Right atrium auricular region (tissue), 2 donors: ENCODE measurements at places on chromosomes 3 and 15. TPM values are rescaled to one million over a fixed set of nuclear protein-coding genes. Genes with fewer than 3 reads are reported as not detected.

DNA sequence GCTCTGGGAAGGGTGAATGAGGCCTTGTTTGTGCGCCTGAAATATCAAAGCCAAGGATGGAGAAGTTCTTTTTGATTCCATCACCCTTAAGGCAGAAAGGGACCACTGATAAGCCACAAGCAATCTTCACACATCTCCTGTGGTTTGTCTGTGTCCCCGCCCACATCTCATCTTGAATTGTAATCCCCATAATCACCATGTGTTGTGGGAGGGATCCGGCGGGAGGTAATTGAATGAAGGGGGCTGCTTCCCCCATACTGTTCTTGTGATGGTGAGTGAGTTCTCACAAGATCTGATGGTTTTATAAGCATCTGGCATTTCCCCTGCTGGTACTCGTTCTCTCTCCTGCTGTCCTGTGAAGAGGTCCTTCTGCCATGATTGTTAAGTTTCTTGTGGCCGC lies 329.6 kb upstream of the RGMA start:
- DNase-seq = no peak
- H3K27me3 ChIP-seq = no peaks in the 10 kb centered on the region
- no peak overlapping the region for H3K27ac ChIP-seq
- H3K36me3 ChIP-seq = no peaks in the 10 kb centered on the region

DNA sequence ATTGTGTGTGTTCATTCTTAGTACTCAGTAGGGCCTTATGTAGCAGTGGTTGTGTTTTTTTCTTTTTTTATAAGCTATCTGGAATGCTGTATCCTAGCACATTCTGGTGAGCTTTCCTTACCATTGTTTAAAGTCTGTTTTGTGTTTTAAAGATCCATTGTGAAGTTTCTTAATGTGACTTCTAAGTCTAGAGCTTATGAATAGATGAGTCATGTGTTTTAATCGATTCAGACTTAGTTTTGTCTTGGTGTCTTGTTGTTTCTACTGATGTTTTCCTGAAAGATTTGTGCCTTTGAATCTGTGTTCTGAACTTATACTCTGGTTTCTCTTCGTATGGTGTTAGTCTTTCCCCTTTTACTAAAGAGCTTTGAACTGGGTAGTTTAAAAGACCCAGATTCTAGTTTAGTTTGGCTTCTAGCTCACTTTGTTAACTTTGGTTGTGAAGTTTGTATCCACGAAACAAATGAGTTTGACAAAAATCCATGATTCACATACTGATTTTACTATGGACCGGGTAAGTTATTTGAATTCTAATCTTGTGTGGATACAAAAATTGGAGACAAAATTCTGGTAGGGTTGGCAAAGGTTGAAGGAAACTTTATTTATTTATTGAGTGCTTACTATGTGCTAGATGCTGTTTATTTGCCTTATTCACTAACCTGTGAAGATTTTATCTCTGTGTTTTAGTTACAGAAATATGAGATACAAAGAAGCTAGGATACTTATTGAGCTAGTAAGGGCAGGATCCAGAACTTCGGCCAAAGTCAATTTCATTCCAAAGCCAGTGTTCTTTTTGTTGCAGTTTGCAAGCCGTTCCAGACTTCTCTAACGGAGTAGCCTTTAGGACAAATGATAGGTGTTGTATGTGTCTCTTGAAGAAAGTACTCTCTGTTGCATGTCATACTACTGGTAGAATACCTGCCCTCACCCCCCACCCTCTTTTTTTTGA lies 24.8 kb downstream of the AKAP13 start:
- H3K27me3 ChIP-seq = no peaks in the 10 kb centered on the region
- H3K4me1 ChIP-seq = no peaks in the 10 kb centered on the region
- H3K27ac ChIP-seq = peak overlapping the region; percentile 58

- DNase-seq = no peak
- peak overlapping the region; percentile 9 for H3K27ac ChIP-seq
- peaks cover 34% of the 10 kb centered on the region for H3K36me3 ChIP-seq
- H3K4me3 ChIP-seq = no peak overlapping the region
- no peaks in the 10 kb centered on the region for H3K27me3 ChIP-seq
These were observed 11.6 kb downstream of the H1-8 start for GRCh38 chr3:129554356-129555152.

The MRPS22 gene
- total RNA-seq = 46.9 TPM
